ENCODE measurements at places on chromosomes 2 and 18. TPM values are rescaled to one million over a fixed set of nuclear protein-coding genes. Genes with fewer than 3 reads are reported as not detected.

TRPM8 gene
- not detected for total RNA-seq

EIF2AK3 gene
- total RNA-seq = 20.4 TPM

C2orf69 gene
- 13.8 TPM for total RNA-seq

PROKR1 gene
- total RNA-seq = 0.73 TPM

ANKRD62 gene
- total RNA-seq = 1.8 TPM

Data from mucosa of descending colon (tissue), 3 donors.